Stomach (tissue), 19 donors: ENCODE measurements at places on chromosomes 12 and 14. TPM values are rescaled to one million over a fixed set of nuclear protein-coding genes. Genes with fewer than 3 reads are reported as not detected.

Gene AVPR1A
- 20.9 TPM for total RNA-seq

Gene TBX5
- total RNA-seq, result not detected

Gene OASL
- total RNA-seq, result not detected

Gene SALL2
- not detected for total RNA-seq
